ENCODE measurements at places on chromosomes 1 and 21.

DNA sequence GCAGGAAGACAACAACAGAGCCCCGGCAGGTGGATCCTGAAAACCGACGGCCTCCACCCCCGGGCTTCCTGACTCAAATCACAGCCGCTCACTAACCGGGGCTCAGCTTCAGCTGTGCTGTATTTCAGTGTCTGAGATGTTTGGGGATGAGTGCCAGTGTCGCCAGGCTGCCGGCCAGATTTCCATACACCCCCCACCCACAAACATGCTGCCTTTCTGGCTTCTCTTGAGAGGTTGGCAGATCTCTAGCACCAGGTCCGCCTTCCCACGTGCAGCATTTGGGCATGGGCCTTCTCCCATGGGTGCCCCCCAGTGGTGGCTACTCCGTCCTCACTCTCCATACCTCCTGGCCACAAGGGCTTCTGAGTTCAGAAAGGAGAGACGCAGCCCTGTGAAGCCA, 34.8 kb downstream of the KCNAB2 start:
- DNase-seq: peak; percentile 63

GRCh38 chr1:169618367-169618766, 11.6 kb downstream of the SELP start:
- DNase-seq: peak; percentile 92

GRCh38 chr1:14321422-14321821, 277.1 kb upstream of the KAZN start:
- no peak for DNase-seq

DNA sequence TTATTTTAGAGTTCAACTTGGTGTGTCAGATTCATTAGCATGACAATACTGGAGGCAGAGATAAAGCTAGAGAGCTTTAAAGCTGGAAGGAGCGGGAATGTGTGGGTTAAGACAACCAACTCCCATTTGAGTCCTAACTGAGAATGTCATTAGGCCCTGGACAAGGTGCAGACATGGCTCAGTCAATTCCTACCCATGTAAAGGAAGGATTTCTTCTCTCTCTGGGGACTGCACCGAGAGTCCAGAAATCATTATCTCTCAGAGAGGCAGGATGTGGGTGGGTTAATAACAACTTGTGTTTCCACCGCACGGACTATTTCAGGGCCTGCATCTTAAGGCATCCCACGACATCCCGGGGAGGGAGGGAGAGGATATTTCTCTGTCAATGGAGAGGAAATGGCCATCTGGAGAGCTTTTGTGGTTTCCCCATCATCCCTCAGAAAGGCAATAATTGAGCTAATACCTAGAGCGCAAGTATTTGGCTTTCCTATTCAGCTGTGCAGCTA, 46.7 kb upstream of the SARS1 start:
- DNase-seq: no peak

- DNase-seq: no peak
Measured at GRCh38 chr1:154174654-154175053, 17.2 kb downstream of the TPM3 start.

DNA sequence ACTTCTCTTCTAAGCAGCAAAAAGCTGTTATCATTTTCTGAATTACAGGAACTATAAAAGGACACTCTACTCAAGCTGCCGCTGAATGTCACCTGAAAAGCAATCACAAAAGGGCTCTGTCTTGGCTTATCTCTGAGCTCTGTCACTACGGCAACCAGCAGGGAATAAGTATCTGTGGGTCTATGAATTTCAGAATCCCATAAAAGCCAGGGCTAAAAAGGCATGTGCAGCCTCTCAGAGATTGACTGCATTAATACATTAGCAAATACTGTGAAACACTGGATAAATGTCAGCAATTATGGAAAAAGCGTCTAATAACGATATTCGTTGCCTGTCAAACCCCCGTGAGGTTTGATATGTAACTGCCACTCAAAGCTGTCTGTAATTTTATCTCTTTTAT, 210.2 kb upstream of the DMRTA2 start:
- no peak for DNase-seq

DNA sequence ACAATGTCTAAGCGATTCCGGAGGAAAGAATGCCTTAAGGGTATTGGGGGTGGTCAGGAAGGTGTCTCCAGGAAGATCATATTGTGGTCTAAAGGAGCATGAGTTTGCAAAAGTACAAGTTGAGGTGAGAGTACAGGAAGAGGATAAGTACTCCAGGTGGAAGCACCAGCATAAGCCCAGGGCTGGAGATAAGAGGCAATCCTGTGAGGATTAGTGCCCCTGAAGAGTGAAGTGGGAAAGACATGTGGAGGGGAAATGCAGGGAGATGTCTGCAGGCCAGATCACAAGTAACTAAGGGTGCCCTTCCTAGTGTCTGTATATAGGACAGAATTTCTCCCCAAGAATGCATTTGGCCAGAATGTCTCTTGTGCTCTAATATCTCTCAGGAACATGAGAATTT, 188.3 kb upstream of the DPT start:
- DNase-seq: no peak

- no peak for DNase-seq
Measured at GRCh38 chr1:155182052-155182550, 8.5 kb downstream of the TRIM46 start.

- DNase-seq: no peak
Measured at GRCh38 chr1:6976044-6976375, 190.8 kb downstream of the CAMTA1 start.

- no peak for DNase-seq
Measured at GRCh38 chr21:39083377-39084008, 99.8 kb downstream of the PSMG1 start.

- peak; percentile 21 for DNase-seq
Measured at GRCh38 chr1:160058087-160058486, 11.9 kb downstream of the KCNJ10 start.

GRCh38 chr1:36570478-36571060, 87.9 kb upstream of the CSF3R start:
- DNase-seq: no peak

- DNase-seq: peak; percentile 17
Measured at GRCh38 chr1:157978586-157979403, 14.7 kb upstream of the KIRREL1 start.

All from dermis blood vessel endothelial cell (primary cell).